ENCODE measurements at places on chromosomes 16 and 17.

- no peak for DNase-seq
Measured at GRCh38 chr17:81867170-81867990, 3.8 kb downstream of the ARHGDIA start.

DNA sequence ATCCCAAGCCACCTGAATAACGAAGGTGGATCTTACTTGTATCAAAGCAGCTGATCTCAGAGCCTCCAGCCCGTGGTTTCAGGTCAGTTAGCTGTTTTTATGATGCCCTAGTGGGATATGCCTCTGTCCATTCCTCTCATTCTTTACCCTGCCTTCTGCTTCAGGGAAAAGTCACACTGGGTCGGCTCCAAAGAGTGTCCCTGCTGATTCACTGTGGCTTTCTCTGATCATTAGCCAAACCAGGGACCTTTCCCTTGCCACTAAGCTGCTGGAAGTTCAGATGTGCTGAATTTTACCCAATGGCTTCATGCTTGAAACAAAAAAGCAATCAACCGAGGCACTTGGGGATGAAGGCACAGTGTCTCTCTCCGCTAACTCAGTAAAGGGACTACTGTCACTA lies 170.2 kb upstream of the SALL1 start:
- no peak for DNase-seq

- peak; percentile 68 for DNase-seq
Measured at GRCh38 chr17:77086433-77087010, 54.2 kb upstream of the SEC14L1 start.

DNA sequence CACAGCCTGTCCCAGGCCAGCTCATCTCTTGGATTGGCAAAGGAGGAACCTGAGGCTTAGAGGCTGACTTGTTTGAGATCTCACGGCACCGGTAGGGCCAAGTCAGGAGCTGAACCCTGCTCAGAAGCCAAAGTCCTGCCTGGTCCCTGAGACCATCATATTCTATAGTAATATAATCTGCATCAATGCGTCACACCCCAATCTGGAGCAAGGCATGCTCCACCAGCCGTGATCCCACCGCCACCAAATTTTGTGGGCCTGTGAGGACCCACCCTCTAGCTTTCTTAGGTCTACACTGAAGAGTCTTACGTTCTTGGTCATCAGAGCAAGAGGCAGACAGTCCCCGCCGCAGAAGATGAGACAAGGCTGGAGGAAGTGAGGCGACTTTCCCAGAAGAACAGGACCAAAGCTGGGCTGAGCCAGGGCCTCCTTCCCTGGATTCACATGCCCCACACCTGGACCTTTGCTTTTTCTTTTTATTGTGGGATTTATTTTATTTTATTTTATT lies 2.7 kb downstream of the SULT1A1 start:
- DNase-seq = no peak

DNA sequence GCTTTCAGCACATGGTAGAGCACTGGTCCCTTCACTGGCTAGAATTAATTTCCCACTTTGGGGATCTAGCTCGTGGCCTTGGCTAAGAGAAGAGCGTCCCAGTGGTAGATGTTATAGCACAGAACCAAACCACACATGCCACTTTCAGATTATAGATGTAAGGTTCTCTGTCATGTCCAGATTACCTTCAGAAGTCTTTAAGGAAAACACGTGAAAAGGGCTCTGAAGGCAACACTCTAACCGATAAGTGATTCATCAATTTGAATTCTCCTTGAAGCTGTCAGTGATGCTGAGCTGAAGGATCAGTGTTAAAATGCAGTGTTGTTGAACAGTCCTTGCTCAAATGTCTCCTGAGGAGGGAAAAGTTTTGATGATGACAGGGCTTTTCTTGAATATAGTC lies 43.5 kb upstream of the VPS4A start:
- no peak for DNase-seq

DNA sequence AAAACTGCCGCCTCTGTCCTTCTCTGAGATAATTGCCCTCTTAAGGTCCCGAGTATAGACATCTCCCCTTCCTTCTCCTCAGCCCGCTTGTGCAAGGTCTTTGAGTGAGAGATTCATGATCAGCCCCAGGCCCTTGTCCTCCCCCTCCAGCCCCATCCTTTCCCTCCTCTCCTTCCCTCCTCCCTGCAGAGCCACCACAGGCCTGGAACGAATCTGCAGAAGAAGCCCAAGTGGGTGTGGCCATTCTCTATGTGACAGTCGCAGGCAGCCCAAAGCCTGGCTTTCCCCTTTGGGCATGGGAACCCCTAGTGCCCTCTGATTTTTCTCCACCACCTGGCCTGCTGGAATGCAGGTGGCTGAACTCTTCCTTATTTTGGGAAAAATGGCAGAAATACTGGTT lies 7.2 kb upstream of the NDRG4 start:
- no peak for DNase-seq

DNA sequence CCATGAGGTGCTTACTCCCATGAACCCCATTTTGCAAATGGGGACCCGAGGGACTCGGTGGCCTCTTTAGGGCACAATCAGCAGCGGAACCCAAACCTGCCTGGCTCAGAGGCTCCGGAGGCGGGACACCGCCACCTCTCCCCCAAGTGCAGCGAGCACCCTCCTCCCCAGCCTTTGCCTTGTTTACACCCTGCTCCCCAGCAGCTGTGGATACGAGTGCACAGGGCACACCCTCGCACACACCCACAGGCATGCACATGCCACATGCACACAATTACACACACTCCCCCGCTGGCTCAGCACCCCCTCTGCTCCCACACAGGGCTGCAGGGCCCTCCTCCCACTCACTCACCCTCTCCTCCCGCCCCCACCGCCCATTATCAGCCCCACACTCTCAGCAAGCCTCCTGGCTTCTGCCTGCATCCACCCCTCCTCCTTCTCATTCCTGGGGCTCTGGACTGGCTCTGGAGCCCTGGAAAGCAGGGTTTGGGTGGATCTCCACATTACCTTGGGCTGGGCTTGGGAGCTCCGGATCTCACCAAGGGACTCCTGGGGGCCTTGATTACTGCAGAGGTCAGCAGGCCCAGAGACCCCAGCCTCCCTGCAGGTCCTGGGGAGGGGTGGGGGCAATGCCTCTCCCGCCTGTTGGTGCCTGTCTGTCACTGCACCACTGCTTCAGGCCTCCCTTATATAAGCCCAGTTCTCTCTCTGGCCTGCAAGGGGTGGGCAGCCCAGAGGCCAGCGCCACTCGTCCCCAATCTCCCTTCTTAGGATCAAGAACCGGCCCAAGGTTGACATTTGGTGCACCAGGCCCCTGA lies 6.4 kb downstream of the PDK2 start:
- DNase-seq = no peak

GRCh38 chr16:52467753-52468152 lies 79.2 kb downstream of the TOX3 start:
- no peak for DNase-seq

GRCh38 chr16:76926595-76926994 lies 264.4 kb upstream of the MON1B start:
- no peak for DNase-seq

Measured in activated naive CD4-positive, alpha-beta T cell (primary cell).